ENCODE measurements at places on chromosomes 2 and 18.

DNA sequence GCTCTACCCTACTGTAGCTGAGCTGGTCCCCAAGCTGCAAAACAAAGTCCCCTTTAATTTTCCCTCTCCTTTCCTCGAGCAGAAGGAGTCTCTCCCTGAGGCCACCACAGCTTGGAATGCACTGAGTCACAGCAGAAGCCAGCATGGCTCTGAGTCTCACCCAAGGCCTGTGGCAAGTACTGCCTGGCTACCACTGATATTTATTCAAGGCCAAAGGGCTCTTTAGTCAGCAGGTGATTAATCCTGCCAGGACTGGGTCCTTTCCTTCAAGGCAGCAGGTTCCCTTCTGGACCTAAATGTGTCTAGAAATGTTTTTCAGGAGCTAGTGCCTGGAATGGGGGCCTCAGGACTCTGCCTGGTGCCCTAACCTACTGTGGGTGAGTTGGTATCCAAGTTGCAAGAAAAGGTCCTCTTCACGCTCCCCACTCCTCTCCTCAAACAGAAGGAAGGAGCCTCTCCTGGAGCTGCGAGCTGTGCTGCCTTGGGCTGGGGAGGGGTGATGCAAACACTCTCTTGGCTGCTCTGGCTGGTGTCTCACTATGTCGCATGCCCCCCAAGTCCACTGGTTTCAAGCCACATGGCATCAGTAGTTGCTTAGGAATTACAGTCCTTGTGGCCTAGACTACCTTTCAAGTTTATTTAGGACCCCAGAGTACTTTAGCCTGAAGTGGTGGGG lies 53.4 kb downstream of the CD28 start:
- no peak for DNase-seq

DNA sequence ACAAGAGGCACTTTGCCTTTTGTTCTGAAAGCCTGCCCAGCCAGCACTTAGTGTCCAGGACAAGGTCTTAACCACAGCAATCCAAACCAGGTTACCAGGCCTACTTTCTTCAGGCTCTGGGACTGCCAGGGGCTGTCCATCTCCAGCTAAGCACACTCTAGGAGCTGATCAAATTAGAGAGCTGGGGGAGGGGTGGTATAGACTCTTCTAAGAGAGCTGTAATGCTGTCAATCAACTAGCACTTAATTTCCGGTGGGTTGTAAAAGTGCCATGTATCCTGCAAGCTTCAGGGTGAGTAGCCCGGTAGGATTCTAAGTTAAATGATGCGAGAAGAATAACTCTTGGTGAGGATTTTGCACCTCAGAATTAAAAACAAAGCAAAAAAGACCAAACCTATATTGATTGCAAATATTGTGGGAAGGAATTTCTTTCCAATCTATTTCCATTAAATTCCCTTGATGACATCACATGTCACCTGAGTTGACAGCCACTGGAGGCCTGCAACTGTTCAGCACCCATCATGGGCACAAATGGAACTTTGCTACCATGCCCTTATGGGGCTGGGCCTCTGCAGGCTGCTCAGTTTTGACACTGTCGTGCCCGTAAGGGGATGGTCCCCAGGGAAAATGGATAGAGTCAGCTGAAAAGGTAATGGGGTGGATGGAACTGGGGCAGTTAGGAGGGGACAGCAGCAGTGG lies 8.7 kb upstream of the COX7A2L start:
- DNase-seq, result no peak

DNA sequence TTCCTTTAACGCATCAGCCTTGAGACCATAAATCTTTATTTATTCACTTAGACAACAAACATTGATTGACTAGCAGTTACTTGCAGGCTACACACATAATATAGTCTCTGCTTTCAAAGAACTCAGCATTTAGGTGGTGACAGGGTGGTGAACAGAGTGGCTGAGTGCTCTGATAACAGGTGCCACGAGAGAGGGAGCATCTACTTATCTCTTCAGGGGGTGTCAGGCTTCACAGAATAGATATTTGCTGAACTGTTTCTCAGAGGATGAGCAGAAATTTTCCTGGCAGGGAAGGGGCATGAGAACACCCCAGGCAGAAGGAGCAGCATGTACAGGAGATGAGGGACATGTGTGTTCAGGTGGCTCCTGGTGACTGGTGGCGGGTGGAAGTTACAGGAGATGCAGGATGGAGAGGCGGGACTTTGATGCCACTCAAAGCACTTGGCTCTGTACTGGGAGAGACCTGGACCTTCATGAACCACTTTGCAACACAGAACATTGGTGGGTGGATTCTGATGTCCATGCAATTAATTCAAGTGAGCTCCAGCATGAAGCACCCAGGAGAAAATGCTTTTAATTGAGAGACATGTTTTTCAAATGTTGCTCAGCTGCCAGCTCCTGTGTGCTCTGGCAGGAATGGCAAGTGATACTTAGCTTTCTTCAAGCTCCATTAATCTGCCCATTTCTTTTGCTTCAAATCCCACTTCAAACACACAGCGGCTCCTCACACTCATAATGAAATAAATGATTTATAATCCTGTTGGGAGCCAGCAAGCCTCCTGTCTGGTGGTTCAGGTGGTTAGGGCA lies 248.9 kb downstream of the MYCN start:
- DNase-seq, result no peak

GRCh38 chr2:39313575-39313974 lies 69.8 kb upstream of the CDKL4 start:
- no peak for DNase-seq

DNA sequence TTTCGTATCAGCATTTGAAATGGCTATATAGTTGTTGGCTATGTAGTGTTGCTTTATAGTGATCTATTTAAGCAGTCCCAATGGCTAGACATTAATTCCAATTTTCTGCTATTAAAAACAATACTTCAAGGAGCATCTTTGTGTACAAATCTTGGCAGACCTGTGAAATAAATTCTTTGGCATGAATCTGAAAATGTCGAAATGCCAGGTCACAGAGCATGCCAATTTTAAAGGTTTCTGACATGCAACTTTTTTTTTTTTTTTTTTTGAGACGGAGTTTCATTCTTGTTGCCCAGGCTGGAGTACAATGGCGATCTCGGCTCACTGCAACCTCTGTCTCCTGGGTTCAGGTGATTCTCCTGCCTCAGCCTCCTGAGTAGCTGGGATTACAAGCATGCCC lies 26.8 kb upstream of the CABLES1 start:
- DNase-seq, result no peak

DNA sequence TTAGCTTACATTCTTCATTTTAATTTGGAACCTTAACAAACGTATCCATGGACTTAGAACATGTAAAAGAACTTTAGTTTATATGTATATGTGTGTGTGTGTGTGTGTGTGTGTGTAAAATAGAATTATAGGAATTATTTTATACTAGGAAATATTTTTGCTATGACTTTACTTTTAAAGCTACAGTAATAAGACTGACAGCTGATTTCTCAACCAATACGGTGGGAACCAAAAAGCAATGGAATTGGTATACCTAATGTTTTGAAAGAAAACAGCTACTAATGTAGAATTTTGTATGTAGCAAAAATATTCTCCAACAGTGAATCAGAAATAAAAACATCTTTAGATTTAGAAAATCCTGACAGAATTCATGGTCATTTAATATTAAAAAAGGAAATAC lies 146.5 kb upstream of the ARL4C start:
- no peak for DNase-seq

DNA sequence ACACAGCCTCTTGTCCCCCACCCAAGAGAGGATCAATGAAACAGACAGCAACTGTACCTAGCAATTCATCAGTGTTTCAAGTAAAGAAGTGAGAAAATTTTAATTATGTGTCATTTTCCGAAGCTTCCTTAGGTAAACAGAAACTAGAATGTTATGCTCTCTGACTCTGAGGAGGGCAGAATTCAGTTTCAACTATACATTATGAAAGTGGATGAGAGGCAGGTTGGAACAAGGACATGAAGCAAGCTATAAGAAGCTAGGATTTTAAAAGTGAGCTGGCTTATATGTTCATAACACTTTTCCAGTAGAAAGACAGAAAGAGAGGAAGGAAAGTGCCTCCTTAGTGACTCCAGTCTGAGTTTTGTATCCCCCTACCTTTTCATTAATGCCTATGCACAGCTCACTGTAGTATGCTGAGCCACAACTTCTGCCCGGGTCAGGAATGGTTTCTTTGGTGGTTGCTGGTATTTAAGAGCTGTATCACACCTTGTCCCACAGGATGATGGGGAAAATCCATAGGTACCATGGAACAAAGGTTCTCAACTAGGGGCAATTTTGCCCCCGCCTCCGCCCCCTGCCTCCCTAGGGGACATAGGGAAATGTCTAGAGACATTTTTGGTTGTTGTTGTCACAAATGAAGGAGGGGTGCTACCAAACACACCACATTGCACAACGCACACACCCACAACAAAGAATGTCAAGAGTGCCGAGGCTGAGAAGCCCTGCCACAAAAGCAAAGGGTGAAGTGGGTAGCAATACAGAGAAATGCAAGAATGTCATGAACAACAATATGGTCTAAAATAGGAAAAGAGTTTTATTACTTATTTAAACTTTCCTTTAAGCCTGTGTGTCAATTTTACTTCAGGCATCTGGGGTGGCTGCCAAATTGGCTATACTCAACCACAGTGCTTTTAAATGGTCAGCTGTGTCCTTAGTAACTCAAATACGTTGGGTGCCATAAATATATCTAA lies 161.0 kb upstream of the ZFP36L2 start:
- DNase-seq, result no peak

DNA sequence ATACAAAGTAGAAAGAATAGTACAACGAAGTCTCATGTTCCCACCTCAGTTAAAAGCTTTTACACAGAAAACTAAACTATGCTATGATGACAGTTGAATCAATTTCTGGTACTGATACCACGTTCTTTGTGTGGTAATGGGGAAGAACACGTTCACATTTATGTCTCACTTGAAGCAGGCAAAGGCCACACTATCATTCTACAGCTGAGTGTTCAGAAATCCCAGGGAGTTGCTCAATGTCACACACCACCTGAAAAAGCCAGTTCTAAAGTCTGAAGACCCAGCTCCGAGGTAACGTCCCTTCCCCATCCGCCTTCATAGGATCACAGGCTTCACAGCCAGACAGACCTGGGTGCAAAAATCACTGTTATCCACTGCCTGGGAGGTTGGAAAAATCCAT lies 8.9 kb downstream of the RNF149 start:
- DNase-seq, result no peak

- DNase-seq, result no peak
These were observed 300.1 kb upstream of the TRIB2 start for GRCh38 chr2:12416600-12416999.

GRCh38 chr2:200007306-200007705 lies 51.9 kb downstream of the MAIP1 start:
- DNase-seq, result no peak
